ENCODE measurements at places on chromosomes 11 and 22.

DNA sequence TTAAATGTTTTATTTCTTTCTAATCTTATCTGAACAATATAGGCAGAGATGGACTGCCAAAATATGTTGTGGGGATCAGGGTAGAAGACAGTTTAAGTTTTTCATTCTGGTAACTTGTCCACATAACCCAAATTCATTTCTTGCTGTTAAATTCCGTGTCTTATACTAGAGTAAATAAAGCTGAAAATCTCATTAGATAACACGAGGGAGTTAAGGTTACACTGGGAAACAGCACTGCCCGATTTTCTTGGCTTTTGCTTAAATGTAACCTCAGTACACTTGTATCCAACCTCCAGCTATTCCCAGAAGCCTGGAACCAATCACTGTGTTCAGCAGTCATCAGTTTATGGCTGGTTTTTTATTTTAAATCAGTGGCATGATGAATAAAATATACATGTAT, 48.2 kb downstream of the MICAL3 start:
- no peak for DNase-seq

- no peak for DNase-seq
Measured at GRCh38 chr22:37986371-37986770, 2.0 kb upstream of the SOX10 start.

GRCh38 chr11:128463979-128464378, 123.4 kb downstream of the ETS1 start:
- no peak for DNase-seq

- peak; percentile 39 for DNase-seq
Measured at GRCh38 chr11:126132319-126132718, 69.7 kb upstream of the CDON start.

DNA sequence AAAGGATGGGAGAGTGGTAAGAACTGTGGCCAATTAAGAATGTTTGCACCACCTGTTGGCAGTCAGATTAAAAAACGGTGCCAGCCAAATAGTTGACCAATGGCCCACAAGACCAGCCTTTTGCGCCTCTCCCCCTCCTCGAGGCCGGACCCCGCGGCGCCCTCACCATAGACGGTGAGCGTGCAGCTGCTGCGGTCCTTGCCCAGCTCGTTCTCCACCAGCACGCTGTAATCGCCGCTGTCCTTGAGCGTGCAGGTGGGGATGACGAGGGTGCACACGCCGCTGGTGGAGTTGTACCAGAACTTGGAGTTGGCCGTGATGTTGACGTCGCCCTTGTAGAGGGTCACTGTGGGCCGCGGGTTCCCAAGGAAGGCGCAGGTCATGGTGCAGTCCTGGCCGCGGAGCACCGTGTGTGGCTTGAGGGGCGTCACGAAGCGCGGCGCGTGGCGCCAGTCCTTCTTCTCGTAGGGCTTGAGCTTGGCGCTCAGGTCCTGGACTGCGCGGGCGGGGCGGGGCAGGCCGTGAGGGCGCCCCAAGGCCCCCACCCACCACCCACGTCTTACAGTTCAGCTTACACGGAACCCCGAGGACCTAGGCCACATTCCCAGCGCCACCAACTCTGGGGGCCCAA, 7.2 kb downstream of the TMEM86A start:
- no peak for DNase-seq

- no peak for DNase-seq
Measured at GRCh38 chr11:43367382-43368178, 8.9 kb downstream of the TTC17 start.

DNA sequence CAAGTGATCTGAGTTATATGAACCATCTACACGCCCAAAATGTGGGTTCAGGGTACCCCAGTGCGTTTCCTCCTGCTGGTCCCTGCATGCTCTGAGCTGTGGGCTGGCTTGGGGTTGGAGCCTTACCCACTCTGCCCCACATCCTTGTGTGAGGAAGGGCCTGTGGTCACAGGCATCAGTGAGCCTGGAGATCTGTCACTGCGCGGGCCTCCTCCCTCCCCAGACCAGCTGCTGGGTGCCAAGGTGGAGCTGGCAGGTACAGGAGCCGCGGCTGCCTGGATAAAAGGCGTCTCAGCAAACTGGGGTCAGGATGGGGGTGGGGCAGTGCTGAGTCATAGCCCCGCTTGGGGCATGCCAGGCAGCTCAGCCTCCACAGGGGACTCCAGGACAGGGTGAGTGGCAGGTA, 17.9 kb downstream of the GNAZ start:
- no peak for DNase-seq

DNA sequence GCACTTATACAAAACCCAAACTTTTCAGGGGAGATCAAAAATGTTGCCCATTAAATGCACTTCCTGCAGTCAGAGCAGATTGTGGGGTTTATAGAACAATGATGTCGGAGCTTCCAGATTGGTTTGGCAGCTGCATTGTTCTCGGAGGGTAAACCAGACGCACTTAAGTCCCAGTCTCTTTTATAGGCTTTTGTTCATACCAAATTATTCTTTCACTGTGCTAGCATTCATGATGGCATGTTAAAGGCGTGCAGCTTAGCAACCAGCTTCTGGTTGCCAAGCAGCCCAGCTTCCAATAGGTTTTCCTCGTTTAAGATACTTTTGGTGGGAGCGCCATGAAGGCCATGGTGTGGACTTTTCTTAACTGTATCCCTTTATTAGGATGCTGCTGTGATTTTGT, 40.9 kb downstream of the ZC3H12C start:
- DNase-seq, result no peak

- no peak for DNase-seq
Measured at GRCh38 chr11:76802151-76802550, 19.0 kb downstream of the TSKU start.

DNA sequence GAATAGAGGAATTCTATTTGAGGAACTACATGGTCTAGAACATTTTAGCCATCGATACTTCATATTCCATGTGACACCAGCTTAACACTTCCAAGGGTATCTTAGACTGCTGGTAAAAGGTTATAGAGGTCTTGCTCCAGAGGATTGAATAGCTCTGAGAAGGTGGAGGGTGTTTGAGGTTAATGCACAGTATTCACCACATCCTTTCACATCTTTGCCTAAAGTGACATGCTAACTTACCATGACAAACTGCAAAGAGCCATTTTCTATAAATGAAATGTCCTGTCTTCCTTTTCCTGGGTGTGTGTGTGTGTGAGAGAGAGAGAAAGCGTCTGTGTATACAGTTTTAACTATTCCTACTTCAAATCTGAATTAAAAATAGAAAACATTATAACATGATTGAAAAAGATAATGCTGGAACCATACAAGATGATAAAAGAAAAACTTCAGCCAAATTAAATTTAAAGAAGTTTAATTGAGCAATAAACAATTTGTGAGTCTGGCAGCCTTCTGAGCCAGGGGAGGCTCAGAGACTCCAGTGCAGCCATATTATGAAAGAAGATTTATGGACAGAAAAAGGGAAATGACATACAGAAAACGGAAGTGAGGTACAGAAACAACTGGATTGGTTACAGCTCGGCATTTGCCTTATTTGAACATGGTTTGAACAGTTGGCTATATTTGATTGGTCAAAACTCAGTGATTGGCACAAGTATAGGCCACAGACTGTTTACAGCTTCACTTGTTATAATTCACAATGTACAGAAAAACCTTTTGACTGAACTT, 320.9 kb upstream of the CCDC179 start:
- DNase-seq, result no peak

GRCh38 chr22:23542933-23543332, 37.2 kb downstream of the IGLL1 start:
- no peak for DNase-seq

DNA sequence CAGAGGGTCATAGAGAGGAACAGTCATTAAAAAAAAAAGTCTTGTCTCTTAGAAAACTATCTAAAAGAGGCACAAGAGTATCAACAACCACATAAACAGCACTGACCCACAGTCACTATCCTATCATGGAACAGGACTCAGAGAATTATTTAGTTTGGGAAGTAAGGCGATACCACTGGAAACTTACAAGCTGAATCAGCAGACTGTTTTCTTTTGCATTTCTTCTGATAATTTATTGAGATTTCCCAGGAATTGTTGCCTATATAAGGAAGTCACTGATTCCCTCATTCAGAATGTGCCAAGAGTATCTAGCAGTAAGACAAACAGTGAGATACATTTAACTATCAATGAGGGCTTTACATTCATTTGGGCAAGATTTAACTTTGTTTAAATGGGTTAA, 304.1 kb downstream of the GUCY1A2 start:
- no peak for DNase-seq

DNA sequence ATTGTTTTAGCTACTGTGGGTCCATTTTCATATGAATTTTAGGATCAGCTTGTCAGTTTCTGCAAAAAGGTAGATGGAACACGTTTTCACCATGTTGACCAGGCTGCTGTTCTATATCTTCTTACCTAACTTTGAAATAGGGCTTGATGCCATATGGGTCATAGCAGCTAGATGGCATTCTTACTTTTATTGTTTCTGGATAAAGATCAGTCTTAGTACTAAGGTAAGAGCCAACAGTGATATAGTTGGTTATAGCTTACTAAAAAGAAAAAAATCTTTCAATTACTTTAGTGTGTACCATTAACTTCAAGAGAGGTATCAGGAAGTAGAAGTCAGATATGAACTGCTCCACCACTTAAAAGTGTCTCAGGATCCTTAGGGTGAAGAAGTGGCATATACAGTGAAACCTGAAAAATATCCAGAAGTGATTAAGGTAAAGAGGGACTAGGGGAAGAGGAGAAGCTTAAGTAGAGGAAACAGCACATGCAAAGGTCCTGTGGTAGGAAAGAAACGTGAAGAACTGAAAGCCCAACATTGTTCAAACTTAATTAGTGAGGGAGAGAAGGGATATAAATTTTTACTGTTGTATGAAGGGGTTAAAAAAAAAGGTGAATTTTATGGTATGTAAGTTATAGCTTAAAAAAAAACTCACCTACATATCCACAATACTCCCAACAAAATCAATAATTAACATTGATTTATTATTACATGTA, 59.9 kb upstream of the B3GNT6 start:
- DNase-seq, result no peak

DNA sequence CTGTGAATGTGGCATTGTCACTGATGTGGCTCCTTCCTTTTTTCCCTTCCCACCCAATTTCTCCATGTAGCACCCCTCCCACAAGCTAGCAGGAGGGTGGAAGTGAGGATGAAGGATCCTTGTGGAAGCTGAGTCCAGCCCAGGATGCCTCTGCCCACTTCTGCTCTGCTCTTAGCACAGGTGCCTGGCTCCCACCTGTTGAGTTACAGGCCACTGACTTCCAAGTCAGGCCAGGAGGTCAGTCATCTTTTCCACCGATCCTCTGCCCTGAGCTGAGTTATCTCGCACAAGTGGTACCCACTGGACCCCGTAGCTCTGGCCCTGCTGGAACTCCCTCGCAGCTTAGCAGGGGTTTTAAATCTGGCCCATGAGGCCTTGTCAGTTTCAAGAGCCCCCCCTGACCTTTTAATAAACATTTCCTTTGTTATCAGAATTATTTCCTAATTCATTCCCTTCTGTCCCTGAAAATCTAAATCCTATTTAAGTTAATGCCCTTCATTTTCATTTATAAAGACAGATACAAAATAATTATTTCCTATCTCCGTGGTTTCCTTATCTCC, 125.3 kb upstream of the CADM1 start:
- no peak for DNase-seq

DNA sequence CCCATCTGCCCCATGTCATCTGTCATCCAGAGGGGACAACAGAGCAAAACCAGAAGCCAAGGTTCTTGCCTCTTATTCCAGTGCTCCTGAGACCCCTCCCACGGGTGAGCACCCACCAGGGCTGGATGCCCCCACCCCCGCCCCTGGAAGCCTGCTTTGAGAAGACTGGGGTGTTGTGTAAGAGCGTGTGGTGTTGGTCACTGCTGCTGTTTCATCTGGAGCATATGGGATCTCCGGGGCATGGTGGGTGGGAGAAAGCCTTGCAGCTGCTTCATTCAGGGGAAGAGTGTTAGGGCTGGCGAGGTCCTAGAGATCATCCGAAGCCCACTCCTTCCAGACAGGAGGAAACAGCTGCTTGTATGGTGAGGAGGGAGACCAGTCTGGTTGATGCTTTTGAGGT, 54.1 kb downstream of the CHRDL2 start:
- DNase-seq, result no peak

DNA sequence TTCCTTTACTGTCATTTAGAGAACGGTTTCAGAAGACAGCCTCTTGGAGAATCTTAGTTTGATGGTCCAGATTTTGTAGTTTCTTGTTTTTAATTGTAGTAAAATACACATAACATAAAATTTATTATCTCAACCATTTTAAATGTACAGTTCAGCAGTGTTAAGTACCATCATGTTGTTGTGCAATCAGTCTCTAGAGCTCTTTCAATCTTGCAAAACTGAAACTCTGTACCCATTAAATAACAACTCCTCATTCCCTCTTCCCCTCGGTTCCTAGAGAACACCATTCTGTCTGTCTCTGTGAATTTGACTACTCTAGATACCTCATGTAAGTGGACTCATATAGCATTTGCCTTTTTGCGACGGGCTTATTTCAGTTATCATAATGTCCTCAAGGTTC, 69.8 kb downstream of the GRIK4 start:
- no peak for DNase-seq

DNA sequence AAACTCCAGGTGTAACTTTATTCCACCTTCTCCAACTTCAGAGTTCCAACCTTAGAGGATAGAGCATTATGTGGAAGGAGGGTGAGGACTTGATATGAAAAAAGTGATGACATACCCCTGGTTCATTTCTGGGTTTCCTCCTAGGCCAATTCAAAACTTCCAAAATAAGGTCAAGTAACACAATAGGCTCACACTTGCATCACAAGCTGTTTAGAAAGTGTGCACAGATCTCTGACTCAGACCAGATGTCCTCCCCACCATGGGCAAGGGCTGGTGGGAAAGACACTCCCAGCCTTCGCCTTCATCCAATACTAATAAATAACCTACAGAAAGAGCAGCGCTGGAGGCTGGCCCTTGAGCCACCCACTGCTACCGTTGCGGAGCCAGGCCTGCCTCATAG, 5.8 kb upstream of the BUD13 start:
- DNase-seq, result no peak

DNA sequence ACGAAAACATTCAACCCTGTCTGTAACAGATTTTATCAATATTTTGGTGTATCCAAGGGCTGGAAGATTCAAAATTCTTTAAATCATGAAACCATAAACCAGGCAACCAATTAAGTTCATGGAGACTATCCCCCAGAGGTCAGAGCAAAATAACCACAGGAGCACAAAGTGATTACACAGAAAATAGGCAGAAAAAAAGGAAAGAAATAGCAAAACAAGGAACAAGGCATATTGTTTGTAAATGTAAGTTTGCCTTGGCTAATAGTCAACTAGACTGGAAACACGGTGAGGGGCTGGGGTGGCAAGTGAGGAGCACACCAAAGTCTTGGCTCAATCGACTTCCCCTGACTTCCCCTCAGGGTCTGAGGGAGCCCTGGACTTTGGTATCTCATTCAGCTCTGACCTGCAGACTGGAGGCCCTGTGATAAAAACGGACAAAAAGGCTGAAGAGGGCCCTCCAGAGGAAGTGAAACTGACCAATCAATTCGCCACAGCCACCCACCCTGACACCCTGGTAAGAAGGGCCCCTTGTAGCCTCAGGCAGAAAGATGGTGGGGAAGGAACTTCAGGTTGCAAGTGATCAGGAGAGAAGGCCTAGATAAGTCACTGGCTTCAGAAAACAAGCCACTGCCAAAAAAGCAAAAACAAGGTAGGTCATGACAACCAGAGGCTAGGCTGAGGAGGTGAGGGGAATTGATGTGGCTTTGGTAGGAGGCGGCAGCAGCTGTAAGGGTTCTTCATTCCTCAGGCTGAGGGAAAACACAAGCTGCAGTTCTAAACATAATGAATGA, 1.8 kb downstream of the SIK3 start:
- DNase-seq, result peak; percentile 61

- no peak for DNase-seq
Measured at GRCh38 chr11:60948250-60948649, 3.7 kb downstream of the SLC15A3 start.

Measured in EL (cell line).